ENCODE measurements at places on chromosomes 5 and 9. TPM values are rescaled to one million over a fixed set of nuclear protein-coding genes. Genes with fewer than 3 reads are reported as not detected.

DNA sequence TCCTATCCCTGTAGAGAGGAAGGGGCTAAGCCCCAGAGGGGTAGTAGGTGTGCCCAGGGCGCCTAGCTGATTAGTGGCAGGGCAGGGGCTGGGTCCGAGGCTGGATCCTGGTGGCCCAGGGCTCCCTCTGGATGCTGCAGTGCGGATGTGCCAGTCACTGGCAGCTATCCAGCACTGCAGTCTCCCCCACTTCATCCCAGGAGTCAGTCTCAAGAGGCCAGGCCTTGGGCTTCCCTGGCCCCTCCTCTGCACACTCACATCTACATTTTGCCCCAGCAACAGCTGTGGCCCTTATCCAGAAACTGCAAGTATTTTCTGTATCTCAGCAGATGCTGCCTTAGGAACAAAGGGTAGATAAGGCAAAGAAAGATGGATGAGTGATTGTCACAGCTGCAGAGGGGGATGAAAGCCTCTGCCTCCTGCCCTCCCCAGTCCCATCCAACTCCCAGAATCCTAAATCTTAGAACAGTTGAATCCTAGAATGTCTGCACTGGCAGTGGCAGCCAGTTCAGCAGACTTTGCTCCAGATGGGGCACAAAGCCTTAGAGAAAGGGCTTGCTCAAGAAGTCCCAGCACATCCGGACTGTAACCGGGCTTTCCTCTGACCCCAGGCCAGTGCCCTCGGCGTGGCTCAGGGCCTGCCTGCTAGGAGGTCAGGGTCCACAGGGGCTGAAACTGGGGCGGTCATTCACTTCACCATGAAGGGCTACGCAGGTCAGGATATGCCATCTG lies 1.6 kb downstream of the ANXA6 start:
- H3K4me1 ChIP-seq = peaks cover 72% of the 10 kb centered on the region
- peak overlapping the region; percentile 90 for H3K4me3 ChIP-seq
- H3K27ac ChIP-seq = peak overlapping the region; percentile 84

The PCDHB3 gene
- total RNA-seq = not detected

The RASEF gene
- not detected for total RNA-seq

The HAVCR2 gene
- 4.5 TPM for total RNA-seq

DNA sequence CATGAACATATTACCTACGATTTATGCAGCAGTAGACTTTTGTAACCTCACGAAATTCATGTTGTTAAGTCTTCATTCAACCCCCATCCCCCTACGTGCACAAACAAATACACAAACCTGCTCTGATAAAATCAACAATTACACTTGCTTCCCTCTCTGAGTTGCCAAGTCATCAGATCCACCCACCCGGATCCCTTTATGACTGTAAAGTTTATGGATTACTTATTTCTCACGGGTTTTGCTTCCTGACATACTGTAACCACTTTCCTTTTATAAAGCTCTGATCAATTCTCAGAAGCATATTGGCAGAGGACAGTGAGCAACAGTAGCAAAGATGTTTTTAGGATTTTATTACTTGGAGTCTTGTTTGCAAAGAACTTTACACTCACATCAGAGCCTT lies 70.5 kb downstream of the MLLT3 start:
- H3K4me3 ChIP-seq = no peak overlapping the region
- no peaks in the 10 kb centered on the region for H3K27me3 ChIP-seq
- H3K27ac ChIP-seq = no peak overlapping the region
- DNase-seq = no peak

- no peak for DNase-seq
- peaks cover 7% of the 10 kb centered on the region for H3K4me1 ChIP-seq
- H3K27me3 ChIP-seq = peaks cover 5% of the 10 kb centered on the region
- no peak overlapping the region for H3K4me3 ChIP-seq
Measured at GRCh38 chr5:77209495-77210090, 887 bp upstream of the PDE8B start.

GRCh38 chr5:135565266-135565665 lies 13.5 kb downstream of the CXCL14 start:
- no peak overlapping the region for H3K27ac ChIP-seq
- H3K4me3 ChIP-seq = no peak overlapping the region
- DNase-seq = no peak
- no peaks in the 10 kb centered on the region for H3K27me3 ChIP-seq

- H3K27me3 ChIP-seq = no peaks in the 10 kb centered on the region
- H3K4me1 ChIP-seq = no peaks in the 10 kb centered on the region
- H3K36me3 ChIP-seq = no peaks in the 10 kb centered on the region
- H3K4me3 ChIP-seq = no peak overlapping the region
Measured at GRCh38 chr9:26682796-26683496, 209.7 kb downstream of the CAAP1 start.

The PLPPR1 gene
- not detected for total RNA-seq

- no peak for DNase-seq
- H3K27ac ChIP-seq = no peak overlapping the region
- H3K27me3 ChIP-seq = no peaks in the 10 kb centered on the region
Measured at GRCh38 chr9:110027671-110028081, 180.3 kb downstream of the C9orf152 start.

DNA sequence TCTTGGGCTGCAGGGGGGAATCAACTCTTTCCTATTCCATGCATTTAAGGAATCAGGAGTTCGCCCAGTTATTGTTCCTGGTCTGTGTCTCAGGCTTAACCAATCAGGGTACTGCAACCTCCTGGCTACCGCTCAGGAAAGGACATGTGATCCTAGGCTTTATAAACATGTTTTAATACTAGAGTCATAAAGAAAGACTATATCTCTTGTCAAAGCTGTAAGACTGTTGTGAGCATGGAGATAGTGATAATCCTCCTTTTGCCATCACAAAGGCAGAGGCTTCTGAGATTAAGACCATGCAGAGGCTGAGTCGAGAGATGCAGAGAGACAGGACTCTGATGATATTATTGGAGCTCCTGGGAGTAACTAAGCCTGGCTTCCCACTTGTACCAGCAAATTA lies 137.0 kb downstream of the YIPF5 start:
- H3K36me3 ChIP-seq = no peaks in the 10 kb centered on the region
- no peaks in the 10 kb centered on the region for H3K4me1 ChIP-seq
- H3K27me3 ChIP-seq = no peaks in the 10 kb centered on the region
- no peak overlapping the region for H3K27ac ChIP-seq

- H3K27ac ChIP-seq = no peak overlapping the region
- H3K4me1 ChIP-seq = no peaks in the 10 kb centered on the region
- no peaks in the 10 kb centered on the region for H3K27me3 ChIP-seq
Measured at GRCh38 chr9:99594056-99594780, 227.5 kb upstream of the NR4A3 start.

DNA sequence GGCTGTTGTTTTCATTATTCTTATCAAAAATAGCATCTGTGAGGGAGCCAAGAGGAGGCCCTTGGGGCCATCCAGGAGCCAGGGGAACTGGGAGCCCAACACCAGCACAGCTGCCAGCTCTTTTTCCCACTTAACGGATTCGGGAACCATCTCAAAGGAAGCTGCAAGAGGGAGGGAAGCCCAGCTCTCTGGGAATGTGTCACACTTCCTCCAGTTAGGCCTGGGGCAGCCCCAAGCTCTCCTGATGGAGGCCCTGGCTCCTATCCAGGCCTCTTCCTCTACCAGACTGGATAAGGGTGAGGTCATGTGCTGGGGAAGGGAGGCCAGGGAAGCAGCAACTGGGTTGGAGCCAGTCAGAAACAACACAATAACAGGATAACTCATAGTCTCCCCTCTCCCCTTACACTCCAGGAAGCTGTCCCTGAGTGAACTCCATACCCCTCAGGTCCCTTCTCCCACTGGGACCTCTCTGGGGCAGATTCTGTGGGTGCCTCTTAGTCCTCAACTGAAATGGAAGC lies 12.7 kb downstream of the CSF2 start:
- DNase-seq = no peak
- no peaks in the 10 kb centered on the region for H3K27me3 ChIP-seq
- H3K4me1 ChIP-seq = peaks cover 28% of the 10 kb centered on the region
- no peak overlapping the region for H3K4me3 ChIP-seq
- no peak overlapping the region for H3K27ac ChIP-seq
- H3K36me3 ChIP-seq = no peaks in the 10 kb centered on the region

The CETN3 gene
- total RNA-seq = 22.1 TPM

All from CD4-positive, alpha-beta memory T cell (primary cell).